ENCODE measurements at places on chromosomes 1 and 21.

GRCh38 chr1:159005676-159006075 is 4.0 kb upstream of the IFI16 start:
- DNase-seq = no peak

GRCh38 chr1:98323906-98324358 is 337.6 kb upstream of the SNX7 start:
- peak; percentile 51 for DNase-seq

DNA sequence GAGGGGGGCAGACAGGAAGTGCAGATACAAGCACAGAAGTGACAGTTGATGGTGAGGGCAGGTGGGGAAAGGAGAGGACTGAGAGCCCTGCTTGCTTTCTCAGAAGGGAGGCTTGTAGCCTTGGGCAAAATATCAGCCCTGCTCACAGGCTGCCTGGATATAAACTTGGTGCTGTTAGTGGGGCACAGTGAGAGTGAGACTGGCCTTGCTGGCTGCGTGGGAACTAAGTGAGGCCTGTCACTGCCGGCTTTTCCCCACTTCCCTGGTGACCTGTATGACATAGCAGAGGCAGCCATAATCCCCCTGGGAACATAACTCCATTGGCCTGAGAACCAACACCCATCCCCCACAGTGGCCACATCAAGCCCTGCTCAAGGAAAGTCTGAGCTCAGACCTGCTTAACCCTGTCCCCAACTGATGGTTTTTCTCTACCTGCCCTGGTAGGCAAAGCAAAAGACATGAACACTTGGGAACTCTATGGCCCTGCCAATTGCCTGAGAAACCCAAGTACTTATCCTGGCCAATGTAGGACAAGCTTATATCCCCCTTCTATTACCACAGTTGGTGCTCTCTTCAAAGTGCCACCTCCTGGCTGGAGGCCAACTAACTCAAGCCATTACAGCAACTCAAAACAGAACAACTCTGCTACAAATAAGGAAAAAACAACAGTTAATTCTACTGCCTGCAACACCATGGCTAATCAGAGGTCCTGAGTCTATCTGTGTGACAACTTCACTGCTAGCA is 472.7 kb downstream of the PLPP3 start:
- no peak for DNase-seq

DNA sequence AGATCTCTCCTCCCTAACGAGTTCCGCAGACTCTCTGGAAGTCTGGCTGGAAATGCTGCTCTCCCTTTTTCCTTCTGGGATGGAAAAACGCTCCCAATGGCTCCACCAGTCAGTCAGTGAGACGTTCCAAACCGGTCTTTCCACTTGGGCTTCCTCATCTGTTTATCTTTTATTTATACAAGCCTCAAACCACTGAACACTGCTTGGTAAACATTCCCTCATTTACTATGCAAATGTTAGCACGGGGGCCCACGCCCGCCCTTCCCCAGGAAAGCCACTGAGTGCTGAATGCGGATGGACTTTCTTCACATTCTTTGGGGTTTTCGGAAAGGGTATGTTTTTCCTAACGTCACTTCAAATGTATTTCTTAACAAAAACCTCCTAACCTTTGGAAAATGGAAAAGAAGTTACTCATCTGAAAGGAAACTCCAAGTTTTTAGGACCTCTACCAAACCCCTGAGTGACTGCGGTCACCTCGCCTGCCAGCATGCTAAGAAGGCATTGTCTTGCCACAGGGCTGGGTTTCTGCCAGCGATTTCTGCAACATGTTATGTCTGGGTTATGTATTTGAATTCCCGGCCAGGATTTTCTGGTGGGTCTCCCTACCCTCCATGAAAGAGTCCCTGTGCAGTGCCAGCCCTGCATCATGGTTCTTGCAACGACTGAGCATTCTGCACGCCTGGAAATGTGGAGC is 14.0 kb upstream of the UMODL1 start:
- DNase-seq = no peak

- DNase-seq = no peak
These were observed at the start of gene HMCN1 for GRCh38 chr1:185733818-185734735. HMCN1 (plus strand) TSS chr1:185734391; CDS start chr1:185734780, 389 bp downstream.

GRCh38 chr1:211614615-211615014 is 35.7 kb upstream of the SLC30A1 start:
- DNase-seq = no peak

GRCh38 chr21:23639721-23640120 is 1967.6 kb downstream of the MRPL39 start:
- DNase-seq = no peak

DNA sequence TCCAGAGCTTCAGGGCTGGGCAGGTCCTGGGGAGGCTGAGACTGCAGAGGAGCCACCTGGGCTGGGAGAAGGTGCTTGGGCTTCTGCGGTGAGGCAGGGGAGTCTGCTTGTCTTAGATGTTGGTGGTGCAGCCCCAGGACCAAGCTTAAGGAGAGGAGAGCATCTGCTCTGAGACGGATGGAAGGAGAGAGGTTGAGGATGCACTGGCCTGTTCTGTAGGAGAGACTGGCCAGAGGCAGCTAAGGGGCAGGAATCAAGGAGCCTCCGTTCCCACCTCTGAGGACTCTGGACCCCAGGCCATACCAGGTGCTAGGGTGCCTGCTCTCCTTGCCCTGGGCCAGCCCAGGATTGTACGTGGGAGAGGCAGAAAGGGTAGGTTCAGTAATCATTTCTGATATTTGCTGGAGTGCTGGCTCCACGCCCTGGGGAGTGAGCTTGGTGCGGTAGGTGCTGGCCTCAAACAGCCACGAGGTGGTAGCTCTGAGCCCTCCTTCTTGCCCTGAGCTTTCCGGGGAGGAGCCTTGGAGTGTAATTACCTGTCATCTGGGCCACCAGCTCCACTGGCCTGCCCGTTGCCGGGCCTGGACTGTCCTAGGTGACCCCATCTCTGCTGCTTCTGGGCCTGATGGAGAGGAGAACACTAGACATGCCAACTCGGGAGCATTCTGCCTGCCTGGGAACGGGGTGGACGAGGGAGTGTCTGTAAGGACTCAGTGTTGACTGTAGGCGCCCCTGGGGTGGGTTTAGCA is 9.3 kb downstream of the MYBPH start:
- no peak for DNase-seq

DNA sequence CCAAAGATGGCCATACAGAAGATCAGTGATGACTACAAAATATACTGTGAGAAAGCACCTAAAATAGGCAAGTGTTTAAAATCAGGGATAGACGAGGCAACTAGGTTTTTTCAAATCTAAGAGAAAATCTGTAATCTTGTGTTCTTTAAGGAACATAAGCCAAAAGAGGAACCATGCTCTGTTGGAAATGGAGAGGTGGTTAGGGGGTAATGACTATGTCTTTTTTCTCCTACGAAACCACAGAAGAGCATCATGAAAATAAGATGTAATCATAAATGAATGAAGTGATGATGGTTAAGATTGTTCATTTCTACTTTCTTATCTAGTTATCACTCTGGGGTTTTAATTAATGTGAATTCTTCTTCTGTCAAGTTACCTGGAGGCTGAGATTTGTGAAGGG is 43.1 kb downstream of the RGSL1 start:
- DNase-seq = no peak

GRCh38 chr1:6423321-6423999 is 1.1 kb upstream of the ESPN start:
- peak; percentile 75 for DNase-seq

- DNase-seq = no peak
These were observed 146.4 kb upstream of the LRRC7 start for GRCh38 chr1:69421286-69421685.

GRCh38 chr1:212669102-212669501 is 30.5 kb downstream of the BATF3 start:
- DNase-seq = no peak

DNA sequence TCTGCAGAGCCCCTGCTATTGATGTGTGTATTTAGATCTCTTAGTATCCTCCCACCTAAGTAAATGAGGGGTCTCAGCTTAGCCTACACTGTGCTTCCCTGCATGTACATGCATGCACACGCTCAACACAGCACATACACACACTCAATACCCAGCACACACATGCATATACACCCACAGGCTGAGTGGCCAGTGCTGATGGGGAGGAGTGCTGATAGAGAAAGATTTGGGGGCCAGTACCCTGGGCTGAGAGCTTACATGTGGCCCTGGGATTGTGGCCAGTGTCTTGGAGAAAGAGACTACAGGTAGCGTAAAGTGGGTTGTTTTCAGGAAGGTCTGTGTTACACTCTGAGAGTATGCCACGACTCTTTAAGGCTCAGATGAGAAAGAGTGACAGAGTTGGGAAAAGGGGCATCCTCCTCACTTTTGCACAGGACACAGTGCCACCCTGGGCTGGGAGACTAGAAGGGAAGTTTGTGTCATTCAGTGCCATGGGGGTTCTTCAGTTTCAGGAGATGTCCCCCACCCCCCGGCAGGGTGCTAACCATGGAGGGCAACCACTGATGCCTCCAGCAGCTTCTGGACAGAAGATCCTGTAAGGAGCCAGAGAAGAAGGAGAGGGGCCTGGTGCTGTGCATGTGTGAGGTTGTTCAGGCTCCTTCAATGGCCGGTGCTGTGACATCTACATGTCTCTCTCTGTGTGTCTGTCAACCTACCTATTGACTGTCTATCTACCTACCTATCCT is 166.8 kb downstream of the RHOU start:
- DNase-seq = no peak

DNA sequence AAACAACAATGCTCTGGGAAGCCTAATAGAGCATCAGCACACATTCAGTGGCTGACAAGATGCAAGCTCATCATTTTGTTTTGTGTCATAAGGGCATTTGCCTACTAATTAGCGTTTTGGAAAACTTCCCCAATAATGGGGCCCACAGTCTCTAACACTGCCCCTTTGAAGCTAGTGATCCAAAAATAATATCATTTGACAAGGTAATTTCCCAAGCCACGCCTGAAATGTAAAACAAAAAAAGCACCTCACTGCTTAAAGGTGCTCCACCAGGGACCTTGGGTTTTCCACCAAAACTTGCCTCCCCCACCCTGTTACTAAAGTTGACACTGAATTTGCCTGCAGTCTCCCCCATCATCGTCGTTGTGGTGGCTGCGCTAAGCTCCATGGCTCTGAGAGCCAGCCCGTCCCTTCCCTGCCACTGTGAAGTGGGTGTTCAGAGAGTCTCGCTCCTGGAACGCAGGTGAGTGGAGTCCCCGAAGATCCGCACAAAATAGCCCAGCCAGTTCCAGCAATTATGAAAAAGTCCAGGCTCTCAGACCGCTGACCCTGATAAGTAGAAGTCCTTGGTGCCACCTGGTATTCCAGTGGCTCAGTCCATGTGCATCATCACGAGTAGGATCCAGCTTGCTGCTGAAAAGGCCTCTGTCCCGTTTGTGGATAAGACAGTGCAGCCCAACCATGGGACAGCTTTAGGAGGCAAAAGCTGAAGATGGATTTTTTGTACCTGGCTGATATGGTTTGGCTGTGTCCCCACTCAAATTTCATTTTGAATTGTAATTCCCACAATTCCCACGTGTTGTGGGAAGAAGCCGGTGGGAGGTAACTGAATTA is 52.2 kb downstream of the RAB3GAP2 start:
- DNase-seq = no peak

GRCh38 chr1:187504779-187505178 is 676.0 kb downstream of the PLA2G4A start:
- DNase-seq = no peak

- DNase-seq = no peak
These were observed 21.5 kb downstream of the MAP3K7CL start for GRCh38 chr21:29151931-29152330.

DNA sequence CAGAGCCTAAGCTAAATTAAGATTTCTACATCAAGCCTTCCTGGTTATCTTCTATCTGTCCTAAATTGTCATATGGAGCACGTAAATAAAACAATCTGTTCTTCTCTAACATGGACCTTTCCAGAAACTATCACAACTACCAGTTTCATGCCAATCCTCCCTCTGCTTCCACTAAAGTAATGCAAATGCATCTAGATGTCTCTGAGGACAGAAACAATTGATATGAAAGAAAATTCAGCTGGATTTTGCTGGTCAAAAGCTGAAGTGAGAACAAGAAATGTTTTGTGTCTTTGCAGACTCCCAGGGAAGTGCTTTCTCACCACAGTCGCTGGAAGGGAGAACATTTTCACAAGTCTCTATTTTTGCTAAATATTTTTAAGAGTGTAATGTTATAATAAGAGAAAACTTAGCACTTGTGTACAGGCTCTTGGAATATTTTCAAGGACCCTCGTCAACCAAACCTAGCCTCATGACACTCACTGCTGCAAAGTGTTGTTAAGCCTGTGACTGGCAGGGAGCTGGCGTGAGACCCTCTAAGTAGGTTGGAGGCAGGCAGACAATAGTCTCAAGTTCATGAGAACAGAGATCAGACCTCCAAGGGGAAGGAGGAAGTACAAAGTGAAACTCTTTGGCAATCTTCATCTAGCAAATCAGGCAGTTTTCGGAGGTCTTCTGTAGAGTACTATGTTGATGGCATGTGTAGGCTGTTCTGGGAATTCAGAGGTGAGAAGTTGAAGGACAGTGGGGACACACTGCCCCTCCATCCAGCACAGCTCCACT is 38.8 kb downstream of the DNASE2B start:
- no peak for DNase-seq

GRCh38 chr1:206808615-206809014 is 36.3 kb upstream of the IL10 start:
- DNase-seq = peak; percentile 67

All from CD8-positive, alpha-beta T cell (primary cell).